ENCODE measurements at places on chromosomes 1 and 21.

DNA sequence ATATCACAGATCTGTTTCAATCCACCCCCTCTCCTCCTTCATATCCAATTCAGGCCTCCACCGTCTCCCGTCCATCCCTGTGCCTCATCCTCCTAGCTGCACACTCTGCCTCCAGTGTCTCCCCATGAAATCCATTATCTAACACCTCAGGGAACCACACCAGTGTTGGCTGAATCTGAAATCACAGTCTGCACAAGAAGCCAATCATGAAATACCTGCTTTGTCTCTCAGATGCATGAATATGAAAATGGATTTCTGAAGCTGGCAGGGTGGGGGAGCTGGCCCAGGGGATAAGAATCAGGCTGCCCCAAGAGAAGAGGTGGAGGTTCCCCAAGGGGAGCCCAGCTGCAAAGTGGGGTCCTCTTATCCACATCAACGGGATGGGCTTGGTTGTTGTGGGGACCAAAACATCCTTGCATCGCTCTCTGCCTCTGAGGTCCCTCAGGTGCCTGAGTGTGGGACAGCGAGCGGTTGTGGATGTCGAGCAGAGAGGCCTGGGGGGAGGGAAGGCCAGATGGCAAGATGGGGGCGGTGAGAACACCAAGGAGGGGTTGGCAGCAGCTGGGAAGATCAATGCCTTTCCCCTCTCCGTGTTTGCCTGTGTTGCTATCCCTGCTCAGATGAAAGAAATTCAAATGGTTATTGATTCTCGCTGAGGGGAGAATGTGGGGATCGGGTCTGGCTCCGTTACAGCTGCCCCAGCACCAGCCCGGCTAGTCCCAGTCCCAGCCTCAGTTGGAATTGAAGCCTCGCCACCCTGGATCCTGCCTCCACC is 237.3 kb upstream of the POU3F1 start:
- no peak for DNase-seq

GRCh38 chr1:164863056-164863455 is 304.1 kb downstream of the PBX1 start:
- no peak for DNase-seq

DNA sequence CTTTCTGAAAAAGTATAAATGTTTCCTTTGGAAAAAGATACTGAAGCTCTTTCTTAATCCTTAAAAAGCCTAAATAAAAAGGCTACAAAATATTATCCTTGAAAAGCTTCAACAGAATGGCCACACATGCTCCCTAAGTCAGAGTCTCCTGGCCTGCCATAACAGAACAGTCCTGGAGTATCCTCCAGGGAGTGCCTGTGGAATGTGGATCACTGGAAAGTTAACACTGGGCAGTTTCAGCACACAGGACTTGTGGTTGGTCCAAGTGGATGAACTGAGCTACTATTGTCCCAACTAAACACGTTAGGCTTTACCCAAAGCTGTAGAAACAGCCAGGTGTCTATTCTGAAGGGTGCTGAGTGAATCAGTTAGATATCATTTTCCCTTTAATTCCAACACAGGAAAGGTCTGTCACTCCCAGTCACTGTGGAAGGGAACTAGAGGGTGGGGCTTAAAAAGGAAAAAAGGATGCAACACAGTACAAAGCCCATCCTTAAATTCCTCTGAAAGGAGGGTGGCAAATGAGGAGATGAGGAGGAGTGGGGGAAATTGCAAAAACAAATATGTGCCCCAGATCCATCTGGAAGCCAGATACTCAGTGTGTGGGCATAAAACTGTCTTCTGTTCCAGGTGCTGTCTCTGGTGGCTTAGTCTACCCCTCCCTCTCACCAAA is 196.3 kb upstream of the SPAG17 start:
- DNase-seq: no peak

- no peak for DNase-seq
Observed at GRCh38 chr1:185409345-185409744, 92.3 kb upstream of the IVNS1ABP start.

GRCh38 chr1:232443372-232443771 is 186.6 kb downstream of the SIPA1L2 start:
- no peak for DNase-seq

GRCh38 chr1:149888999-149889289 is 10.4 kb upstream of the BOLA1 start:
- no peak for DNase-seq

GRCh38 chr1:60461925-60462595 is 388.5 kb upstream of the C1orf87 start:
- DNase-seq: no peak

DNA sequence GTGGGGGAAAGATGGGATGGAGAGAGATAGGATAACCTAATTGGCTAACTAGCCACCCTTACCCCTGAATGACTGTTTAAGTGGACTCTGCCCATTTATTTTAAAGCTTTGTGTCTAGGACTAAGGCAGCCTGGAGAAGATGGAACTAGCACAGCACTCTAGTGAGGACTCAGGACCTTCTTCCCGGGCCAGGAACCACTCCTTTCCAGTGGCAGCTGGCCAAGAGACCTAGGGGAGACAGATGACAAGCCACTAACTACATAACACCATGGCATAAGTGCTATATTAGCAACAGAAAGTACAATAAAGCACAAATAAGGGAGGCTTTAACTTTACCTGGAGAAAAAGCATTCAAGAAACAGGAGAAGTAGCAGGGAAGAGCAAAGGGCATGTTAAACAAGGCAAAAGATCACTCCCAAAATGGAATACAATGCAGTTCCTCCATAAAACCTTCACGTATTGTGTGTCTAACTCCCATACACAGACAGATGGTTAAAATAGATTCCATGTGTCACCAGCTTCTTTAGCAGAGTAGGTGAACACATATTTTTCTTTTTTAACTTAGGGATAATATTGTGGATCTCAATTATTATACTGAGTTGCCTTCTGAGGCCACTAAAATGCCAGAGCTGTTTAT is 20.6 kb downstream of the CLCA1 start:
- DNase-seq: no peak

- no peak for DNase-seq
Observed at GRCh38 chr1:4615138-4615470, 39.3 kb upstream of the AJAP1 start.

DNA sequence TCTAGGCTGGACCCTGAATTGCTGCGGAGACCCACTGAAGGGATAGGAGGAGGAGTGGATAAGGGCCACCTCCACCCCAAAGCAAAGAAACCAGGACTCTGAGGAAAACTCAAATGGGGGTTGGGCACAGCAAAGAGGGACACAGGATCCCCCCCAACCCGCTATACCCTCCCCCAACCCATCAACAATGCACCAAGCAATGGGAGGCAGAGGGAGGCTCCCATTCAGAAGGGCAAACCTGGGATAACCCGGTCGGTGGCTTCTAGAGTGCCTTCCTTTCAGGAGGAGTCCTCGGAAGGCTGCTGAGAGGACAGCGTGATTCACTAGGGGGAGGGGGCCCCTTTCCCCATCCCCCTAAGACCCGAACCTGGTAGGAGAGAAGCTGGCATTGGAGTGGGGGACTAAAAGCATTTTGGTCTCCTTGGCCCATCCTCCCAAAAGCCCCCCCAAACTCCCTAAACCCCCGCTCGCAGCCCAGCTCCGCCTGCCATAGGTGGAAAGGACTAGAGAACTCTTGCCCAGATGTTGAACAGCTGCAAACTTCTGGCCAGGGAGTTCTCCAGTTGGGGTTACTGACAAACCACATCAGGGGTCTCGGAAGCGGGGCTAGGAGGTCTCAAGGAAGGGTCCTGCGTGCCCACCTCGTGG is 1.3 kb downstream of the MEF2D start:
- no peak for DNase-seq

- DNase-seq: no peak
Observed at GRCh38 chr1:74681449-74681848, 7.9 kb upstream of the ERICH3 start.

DNA sequence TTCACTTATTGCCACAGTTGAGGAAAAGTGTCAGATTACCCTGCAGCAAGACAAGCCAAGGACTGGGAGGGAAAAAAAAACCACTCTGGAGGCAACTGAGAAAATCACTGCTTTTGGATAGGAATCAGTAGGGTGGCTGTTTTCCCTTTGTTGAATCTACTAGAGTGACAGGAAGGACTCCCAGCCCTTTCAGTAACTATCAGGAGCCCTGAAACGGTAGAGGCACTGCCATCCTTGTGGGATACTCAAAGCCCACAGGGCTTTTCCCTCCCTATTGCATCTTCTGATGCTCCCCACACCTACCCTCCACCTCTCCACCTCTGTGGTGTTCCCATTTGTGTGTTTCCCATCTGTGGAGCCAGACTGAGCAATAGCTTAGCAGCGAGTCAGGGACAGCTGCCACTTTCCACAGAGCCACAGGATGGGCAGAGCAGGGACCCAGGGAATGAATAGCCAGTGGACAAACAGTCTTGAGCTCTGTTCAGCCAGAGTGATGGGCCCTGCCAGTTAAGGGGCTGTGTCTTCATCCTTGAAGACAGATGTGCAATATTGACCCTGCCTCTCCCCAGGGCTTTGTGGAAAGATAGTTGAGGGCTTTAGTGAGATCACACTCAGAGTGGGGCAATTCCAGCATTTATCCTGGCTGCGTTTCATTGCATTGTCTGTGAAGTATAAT is 13.9 kb downstream of the UBIAD1 start:
- no peak for DNase-seq

GRCh38 chr1:152917794-152918193 is 9.4 kb downstream of the IVL start:
- peak; percentile 41 for DNase-seq

GRCh38 chr1:31843506-31843905 is 27.7 kb upstream of the SPOCD1 start:
- peak; percentile 92 for DNase-seq

- no peak for DNase-seq
Observed at GRCh38 chr1:162135271-162135775, 65.8 kb downstream of the NOS1AP start.

DNA sequence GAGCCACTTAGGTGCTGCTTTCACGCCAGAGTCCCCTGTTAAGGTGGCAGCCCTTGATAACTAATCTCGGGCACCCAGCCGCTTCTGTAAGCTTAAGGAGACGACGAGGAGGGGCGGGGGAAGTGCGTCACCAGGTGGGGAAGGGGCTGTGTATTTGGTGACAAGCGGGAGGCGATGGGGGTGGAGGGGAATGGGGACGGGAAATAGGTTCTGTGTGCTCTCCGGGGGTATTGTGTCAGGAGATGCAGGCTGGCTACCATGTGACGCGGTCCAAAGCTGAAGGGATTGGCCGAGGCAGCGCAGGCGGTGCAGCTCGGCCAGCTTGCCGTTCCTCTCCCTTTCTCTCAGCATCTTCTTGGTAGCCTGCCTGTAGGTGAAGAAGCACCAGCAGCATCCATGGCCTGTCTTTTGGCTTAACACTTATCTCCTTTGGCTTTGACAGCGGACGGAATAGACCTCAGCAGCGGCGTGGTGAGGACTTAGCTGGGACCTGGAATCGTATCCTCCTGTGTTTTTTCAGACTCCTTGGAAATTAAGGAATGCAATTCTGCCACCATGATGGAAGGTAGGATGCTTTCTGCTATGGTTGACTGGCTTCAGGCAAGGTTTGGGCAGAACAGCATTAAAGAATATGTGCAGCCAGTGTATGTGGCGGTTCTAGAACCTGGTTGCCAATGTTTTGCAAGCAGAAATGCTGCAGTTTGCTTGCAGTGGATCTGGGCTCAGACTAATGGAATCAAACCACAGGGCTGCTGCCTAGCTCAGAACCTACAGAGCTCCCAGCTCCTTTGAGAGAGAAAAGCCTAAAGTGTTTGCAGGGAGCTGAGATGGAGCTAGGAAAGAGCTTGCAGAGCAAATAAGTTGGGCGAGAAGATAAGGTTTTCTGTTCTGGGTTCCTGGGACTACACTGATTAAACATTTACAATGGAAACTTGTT is at the start of gene SGIP1:
Gene SGIP1, plus strand, starts transcription at position 350 of the 937 bp plus-strand sequence. Its CDS starts 206 bp downstream, at position 556.
- DNase-seq: peak; percentile 36

DNA sequence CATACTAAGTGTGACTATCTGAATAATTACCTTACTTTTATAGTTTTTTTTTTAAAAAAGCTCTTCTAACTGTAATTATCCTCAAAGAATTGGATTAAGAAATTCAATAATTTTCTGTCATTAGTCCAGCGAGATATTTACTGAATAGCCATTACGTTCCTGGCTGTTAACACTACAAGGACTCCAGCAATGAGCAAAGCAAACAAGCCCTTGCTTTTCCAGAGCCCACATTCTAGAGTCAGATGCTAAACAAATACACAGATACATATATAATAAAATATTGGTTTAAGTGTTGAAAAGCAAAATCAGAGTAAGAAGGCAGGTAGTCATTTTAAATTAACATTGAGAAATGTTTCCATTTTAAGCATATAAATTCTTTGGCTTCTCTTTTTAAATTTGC is 118.4 kb downstream of the ATF6 start:
- DNase-seq: peak; percentile 88

GRCh38 chr1:54649130-54649898 is 7.7 kb downstream of the MROH7 start:
- no peak for DNase-seq

DNA sequence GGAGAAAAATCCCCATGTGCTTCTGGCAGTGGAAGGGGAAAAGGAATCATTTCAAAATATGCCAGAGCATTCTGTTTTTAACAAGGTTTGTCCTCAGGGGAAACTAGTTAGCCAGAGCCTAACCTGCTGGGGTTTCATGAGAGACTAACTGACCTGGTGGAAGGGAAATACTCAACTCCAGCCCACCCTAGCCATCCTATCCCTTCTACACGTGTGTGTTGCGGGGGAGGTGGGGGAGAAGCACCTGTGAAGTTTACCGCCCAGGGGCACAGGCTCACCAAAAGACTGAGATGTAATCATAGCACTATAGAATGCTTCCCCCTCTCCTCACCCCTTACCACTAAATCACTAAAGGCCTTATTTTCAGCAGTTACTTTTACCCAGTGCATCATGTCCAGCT is 139.5 kb downstream of the GRIK3 start:
- no peak for DNase-seq
